Trophoblast cell (in vitro differentiated cells and primary cell): ENCODE measurements at places on chromosomes 6 and 20.
A peak's percentile ranks its signal among the peaks of the same experiment; 100 is the strongest.

GRCh38 chr20:41174373-41174772, 37.0 kb downstream of the PLCG1 start:
- no peak for DNase-seq
- H3K27ac ChIP-seq, result no peak overlapping the region
- peaks cover 8% of the 10 kb centered on the region for H3K4me1 ChIP-seq
- peaks cover 69% of the 10 kb centered on the region for H3K36me3 ChIP-seq
- no peaks in the 10 kb centered on the region for H3K27me3 ChIP-seq
- no peak overlapping the region for H3K4me3 ChIP-seq

DNA sequence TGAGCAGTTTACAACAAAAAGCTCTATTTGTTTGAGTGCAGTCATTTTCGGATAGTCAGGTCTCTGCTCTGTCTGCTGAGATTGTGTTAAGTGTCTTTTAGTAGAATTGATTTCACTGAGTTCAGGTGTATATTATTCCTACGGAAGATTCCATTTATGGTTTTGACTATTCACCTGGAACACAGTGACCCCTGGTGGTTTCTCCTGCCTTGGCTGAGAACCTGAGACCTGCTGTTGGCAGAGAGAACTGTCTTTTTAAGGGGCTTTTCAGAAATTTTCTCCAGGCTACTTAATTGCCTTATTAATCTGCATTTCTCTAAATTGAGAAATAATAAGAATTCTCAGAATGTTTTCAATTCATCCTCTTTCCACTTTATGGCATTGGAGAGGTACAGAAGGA, 508.0 kb downstream of the TBC1D32 start:
- no peaks in the 10 kb centered on the region for H3K36me3 ChIP-seq
- peak; percentile 81 for DNase-seq
- H3K4me3 ChIP-seq, result no peak overlapping the region
- no peaks in the 10 kb centered on the region for H3K4me1 ChIP-seq

GRCh38 chr6:4819706-4820283, 43.6 kb downstream of the CDYL start:
- peaks cover 1% of the 10 kb centered on the region for H3K36me3 ChIP-seq
- H3K27me3 ChIP-seq, result no peaks in the 10 kb centered on the region
- no peak overlapping the region for H3K27ac ChIP-seq

DNA sequence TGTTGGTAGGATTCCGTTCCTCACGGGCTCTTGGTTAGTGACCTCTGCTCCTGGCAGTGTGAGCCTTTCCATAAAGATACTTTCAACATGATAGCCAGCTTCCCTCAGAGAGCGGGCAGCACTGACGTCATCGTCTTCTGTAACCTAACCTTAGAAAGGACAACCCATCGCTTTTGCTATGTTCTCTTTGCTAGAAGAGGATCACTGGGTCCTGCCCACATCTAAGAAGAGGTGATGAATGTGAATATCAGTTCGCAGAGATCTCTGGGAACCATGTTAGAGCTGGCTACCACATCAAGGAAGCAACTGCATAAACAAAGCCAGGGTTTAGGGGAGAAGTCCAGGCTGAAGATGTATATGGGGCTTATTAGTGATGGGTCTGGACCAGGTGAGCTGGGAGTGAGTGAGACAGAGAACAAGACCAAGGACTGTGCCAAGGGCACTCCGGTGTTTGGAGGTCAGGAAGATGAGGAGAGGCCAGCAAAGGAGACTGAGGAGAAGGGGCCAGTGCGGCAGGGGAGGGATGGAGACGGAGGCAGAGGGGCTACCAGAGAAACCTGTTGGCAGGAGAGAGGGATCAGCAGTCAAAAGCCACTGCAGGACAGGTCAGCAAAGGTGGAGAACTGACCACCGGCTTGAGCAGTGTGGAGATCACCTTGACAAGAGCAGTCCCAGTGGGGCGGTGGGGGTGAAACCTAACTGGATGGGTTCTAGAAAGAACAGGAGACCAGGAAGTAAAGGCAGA, 39.7 kb downstream of the PIM1 start:
- no peaks in the 10 kb centered on the region for H3K27me3 ChIP-seq
- H3K4me3 ChIP-seq, result no peak overlapping the region
- no peaks in the 10 kb centered on the region for H3K4me1 ChIP-seq
- no peak overlapping the region for H3K27ac ChIP-seq

DNA sequence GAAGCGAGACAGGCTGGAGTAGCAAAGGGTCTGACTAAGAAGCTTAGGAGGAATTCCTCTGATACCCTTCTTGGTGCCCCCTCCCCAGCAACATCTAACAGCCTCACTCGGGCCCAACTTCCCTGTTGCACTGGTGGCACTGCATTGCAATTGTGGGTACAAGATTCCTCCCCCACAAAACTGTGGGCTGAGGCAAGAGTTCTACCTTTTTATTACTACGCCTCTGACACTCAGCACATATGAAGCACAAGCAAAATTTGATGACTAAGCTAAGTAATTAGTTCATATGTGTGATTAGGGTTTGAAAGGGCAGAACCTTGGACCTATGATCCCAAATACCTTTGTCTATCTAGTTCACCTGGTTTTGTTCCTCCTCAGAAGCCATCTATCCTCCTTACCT, 83.5 kb downstream of the ZHX3 start:
- no peaks in the 10 kb centered on the region for H3K27me3 ChIP-seq
- no peak overlapping the region for H3K4me3 ChIP-seq
- peaks cover 3% of the 10 kb centered on the region for H3K4me1 ChIP-seq
- H3K36me3 ChIP-seq, result no peaks in the 10 kb centered on the region
- peak; percentile 4 for DNase-seq

GRCh38 chr6:138287144-138287955, 69.1 kb upstream of the PBOV1 start:
- H3K4me3 ChIP-seq, result no peak overlapping the region
- DNase-seq, result peak; percentile 89
- peaks cover 2% of the 10 kb centered on the region for H3K4me1 ChIP-seq
- H3K27me3 ChIP-seq, result no peaks in the 10 kb centered on the region
- H3K27ac ChIP-seq, result no peak overlapping the region

- H3K27ac ChIP-seq, result no peak overlapping the region
- no peak overlapping the region for H3K4me3 ChIP-seq
- no peaks in the 10 kb centered on the region for H3K36me3 ChIP-seq
Measured at GRCh38 chr6:45922728-45923351, 92.8 kb downstream of the CLIC5 start.

- H3K4me3 ChIP-seq, result no peak overlapping the region
- no peaks in the 10 kb centered on the region for H3K27me3 ChIP-seq
- H3K27ac ChIP-seq, result no peak overlapping the region
Measured at GRCh38 chr6:105550955-105551620, 148.2 kb upstream of the PREP start.

DNA sequence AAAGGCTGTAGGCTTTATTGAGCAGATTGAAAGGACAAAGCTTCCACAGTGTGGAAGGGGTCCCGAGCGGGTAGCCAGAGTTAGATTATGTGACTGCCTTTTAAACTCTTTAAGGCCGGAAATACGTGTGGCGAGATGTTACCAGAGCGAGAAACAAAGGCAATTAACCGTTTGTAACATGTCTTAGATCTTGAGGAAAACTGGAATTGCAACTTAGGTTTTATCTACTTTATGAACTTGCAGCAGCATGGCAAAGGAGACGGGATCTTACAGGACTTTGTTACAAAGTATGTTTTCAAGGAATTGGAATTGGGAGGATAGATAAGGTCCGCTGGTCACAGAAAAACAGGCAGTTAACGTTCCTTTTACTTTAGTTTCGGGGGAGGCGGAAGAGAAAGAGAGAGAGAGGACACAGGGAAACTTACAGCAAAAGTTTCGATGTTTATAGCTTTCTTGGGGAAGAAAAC, 594.7 kb upstream of the ADGRB3 start:
- no peaks in the 10 kb centered on the region for H3K4me1 ChIP-seq
- DNase-seq, result no peak
- H3K27ac ChIP-seq, result no peak overlapping the region
- H3K27me3 ChIP-seq, result no peaks in the 10 kb centered on the region

DNA sequence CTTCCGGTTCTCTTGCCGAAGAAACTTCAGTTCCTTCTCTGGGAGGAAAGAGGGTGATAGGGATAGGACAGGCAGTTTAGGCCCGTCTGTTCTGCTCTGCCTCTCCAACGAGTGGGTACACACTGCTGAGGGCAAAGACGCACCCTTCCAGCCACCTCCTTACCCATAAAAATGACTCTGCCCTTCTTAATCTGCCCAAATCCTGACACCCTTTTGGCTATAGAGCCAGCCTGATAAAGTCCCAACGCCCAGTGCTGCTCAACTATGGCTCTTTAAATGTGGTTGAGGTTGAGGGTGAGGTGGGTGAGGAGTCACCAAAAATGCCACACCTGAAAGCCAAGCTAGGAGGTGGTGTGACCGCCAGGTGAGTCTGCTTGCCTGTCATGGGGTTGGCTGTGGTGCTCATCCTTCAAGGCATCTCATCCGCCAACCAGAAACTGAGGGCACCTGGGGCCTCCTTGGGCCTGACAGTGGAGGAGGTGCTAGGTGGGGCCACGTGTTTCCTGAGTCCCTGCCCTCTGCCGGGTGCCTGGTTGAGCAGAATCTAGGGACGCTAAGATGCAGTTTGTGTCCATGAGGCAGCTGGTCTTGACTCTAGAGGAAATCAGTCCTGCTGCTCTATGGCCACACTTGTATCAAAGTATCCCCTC, 16.3 kb downstream of the CCDC167 start:
- H3K27me3 ChIP-seq, result no peaks in the 10 kb centered on the region
- DNase-seq, result no peak
- H3K4me3 ChIP-seq, result no peak overlapping the region
- H3K36me3 ChIP-seq, result peaks cover 51% of the 10 kb centered on the region
